ENCODE measurements at places on chromosomes 11 and 22.

DNA sequence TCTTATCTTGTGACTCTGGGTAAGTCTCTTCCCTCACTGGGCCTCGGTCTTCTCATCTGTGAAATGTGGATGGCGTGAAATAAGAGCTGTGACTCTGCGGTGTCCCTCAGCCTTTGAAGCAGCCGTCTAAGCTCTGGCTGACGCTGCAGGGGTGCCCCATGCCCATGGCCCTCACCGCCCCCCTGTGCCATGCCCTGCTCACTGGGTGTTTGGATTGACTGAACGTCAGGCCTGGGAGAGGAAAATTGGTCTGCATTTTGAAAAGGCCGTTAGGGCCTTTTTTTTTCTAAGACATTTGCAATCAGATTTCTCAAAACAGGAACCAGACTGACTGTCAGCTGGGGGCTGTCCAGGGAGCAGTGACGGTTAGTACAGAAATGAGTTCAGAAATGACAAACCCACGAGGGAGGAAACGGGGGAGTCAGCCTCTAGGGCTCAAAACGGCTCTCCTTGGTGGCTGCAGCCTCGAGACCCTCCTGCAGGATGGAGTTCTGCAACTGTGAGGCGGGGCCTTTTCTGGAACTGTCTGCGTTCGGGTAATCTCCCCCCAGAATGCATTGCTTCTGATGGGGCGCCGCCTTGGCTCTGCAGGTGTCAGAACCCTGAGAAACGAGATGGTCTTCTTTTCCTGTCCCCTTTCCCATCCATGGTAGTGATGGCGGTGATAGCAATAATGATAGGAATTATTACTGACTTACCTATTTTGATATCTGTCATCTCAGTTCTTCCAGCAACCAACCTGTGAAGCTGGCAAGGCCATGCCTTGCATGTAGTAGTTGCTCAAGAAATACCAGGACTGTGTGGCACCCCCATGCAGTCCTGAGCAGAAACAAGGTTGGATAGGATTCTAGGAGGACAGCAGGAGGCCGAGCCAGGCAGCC lies 2.0 kb downstream of the GRK2 start:
- no peak for DNase-seq

GRCh38 chr11:95307286-95307685 lies 76.3 kb upstream of the SESN3 start:
- DNase-seq = no peak

GRCh38 chr11:123247813-123248379 lies 52.8 kb upstream of the CLMP start:
- DNase-seq = no peak

DNA sequence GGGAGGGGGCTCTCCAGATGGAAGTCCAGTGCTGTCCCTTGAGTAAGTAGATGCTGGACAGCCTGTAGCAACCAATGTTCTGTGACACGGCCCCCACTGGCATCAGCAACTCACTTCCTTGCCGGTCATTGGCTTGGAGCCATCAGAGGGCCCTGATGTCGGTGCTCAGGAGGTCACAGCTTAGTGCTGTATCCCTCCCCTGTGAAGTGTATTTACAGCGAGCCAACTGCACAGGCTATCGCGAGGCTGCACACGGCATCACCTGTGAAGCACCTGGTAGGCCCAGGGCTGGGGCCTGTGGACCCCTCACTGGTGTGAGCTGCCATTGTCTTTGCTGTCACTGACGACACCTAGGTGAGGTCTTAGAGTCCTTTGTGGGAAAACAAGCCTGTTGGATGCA lies 13.4 kb upstream of the ACR start:
- no peak for DNase-seq

- DNase-seq = no peak
Measured at GRCh38 chr11:30594646-30595411, 8.7 kb upstream of the MPPED2 start.

DNA sequence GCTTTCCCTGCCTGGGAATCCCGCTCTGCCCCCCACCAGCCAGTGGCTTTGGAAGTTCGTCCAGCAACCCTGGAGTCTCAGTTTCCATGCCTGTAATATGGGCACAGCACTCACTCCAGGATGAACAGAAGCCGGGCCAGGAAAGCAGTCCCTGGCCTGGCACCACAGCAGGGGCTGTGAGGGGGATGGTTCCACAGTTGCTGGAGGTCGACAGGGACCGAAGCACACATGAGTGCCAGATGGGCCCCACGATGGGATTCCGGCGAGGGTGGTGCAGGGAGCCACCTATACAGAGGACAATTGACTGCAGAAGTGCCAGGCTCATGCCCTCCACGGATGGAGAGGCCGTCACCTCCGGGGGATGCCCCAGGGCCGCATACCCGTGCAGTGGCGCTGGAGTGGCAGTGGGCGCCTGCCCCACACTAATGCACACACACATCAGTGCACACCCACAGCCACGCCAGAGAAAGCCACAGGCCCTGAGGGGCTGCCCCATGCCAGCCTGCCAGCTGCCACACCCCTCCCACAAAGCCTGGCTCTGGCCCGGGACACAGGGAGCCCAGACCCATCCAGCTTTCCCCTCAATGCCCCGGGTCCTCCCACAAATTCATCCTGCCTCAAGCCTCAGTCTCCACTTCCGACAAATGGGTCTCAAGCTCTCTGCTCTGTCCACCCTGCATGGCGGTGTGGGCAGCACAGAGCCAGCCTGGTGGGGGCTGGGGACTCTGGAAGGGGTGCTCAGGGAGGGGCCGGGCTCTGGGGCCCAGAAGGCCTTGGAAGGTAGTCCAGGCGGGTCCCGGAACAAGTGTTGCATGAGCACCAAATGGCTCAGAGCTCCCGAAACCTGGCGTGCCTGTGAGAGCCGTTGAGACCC lies 9.7 kb downstream of the ASCL2 start:
- DNase-seq = no peak

Measured in SK-N-MC (cell line).